ENCODE measurements at places on chromosomes 1 and 21. TPM values are rescaled to one million over a fixed set of nuclear protein-coding genes. Genes with fewer than 3 reads are reported as not detected.

CASZ1 gene
- total RNA-seq, result 56.3 TPM

HES4 gene
- 34.0 TPM for total RNA-seq

PEA15 gene
- total RNA-seq, result 280 TPM

CAMK1G gene
- not detected for total RNA-seq

AMY2A gene
- not detected for total RNA-seq

DNA sequence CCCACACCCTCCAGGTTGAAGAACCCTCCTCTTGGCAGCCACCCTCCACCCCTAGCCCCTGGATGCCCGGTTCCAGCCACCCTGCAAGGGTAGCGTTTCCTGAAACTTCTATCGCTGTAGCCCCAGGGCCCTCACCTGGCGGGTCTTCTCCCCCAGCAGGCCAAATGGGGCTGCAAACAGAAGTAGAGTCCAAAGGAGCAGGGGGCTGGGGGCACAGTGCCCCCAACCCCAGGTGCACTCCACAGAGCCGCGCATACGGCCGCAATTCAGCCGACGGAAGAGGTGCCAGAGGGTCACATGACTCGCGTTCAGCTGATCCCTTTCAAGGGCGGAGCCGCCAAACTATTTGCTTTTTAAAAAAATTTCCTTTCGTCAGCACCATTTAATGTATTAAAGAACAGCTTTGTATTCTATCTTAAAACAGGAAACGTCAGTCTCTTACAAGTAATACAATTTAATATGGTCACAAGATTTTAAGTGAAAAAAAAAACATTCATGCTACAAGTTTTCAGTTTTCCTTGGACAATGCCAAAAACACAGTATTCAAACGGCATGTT lies at the start of gene GLMP:
GLMP (minus strand) TSS at position 289 of the 557 bp plus-strand sequence; CDS start at position 255, 34 bp downstream.
- peak; percentile 65 for DNase-seq
- H3K4me3 ChIP-seq, result peak within 1 kb of the TSS; percentile 81
- peaks cover 31% of the 10 kb centered on the region for H3K4me1 ChIP-seq
- peak within 1 kb of the TSS; percentile 66 for H3K27ac ChIP-seq
- no peaks in the 10 kb centered on the region for H3K27me3 ChIP-seq
- H3K36me3 ChIP-seq, result no peaks in the 10 kb centered on the region

DNA sequence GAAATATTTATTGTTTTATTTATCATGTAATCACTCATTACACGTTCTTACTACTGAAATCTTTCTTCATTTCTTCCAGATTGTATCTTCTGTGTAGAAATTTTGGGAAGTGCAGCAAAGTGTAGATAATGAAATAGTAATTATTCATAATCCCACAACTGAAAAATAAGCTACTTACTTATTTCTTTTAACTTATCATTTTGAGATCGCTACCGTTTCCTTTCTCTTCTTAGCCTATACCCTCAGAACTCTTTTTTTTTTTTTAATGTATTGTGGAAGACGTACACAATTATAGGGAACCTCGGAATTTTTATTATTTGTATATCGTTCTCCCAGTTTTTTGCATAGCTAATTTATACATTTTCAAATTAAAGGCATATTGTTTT lies 518 bp upstream of the FH start:
- peak overlapping the region; percentile 94 for H3K27ac ChIP-seq
- peaks cover 35% of the 10 kb centered on the region for H3K4me1 ChIP-seq
- H3K27me3 ChIP-seq, result peaks cover 32% of the 10 kb centered on the region
- H3K36me3 ChIP-seq, result peaks cover 20% of the 10 kb centered on the region
- no peak for DNase-seq

GRCh38 chr1:243482141-243483022 lies 226.5 kb downstream of the SDCCAG8 start:
- no peaks in the 10 kb centered on the region for H3K27me3 ChIP-seq
- peaks cover 19% of the 10 kb centered on the region for H3K4me1 ChIP-seq
- H3K36me3 ChIP-seq, result no peaks in the 10 kb centered on the region
- no peak for DNase-seq

DNA sequence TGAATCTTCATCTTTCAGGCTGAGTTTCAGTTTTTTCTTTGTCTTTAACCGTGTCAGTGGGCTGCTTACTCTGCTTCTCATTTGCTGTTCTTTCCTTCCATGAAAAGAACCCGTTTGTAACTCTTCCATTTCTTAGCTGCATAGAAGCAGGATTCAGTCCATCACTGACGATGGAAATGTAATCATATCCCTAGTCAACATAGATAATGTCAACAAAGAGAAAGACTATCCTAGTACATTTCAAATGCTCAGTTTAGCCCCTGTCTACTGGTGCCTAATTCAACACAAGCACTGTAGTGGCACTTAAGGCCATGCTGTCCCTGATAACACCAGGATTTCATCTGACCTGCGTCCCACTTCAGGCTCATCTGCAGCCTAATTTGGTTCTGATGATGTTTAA lies 376 bp downstream of the GBP1 start:
- no peak for DNase-seq
- peak overlapping the region; percentile 71 for H3K4me3 ChIP-seq
- no peaks in the 10 kb centered on the region for H3K27me3 ChIP-seq

DNA sequence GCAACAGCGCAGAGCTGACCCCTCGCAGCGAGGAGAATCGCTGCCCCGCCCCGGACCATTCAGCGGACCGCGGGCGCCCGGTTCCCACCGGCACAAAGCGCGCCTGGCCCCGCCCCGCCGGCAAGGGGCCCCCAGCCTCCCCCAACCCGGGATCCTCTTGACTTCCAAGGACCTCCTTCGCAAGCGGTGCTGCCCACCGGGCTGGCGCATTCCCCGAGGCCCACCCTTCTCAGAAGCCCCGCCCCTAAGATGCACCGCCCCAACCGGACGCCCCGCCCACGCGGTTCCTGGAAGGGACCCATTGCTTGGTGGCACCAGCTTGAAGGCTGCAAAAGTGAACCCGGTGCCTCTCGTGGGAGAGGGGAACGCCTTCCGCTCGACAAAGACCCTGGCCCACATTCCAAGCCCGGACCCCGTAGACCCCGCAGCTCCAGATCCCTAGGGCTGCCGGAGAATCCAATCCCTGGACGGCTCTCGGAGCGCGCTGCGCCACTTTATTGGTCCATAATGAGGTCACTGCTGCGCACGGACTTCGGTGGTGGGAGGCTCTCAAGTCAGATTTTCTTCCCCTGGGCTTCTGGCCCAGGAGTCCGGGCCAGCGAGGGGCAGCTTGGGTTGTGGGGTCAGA lies 2.0 kb downstream of the HES3 start:
- peaks cover 96% of the 10 kb centered on the region for H3K27me3 ChIP-seq
- no peak overlapping the region for H3K27ac ChIP-seq
- no peak overlapping the region for H3K4me3 ChIP-seq
- DNase-seq, result no peak
- peaks cover 38% of the 10 kb centered on the region for H3K4me1 ChIP-seq

DNA sequence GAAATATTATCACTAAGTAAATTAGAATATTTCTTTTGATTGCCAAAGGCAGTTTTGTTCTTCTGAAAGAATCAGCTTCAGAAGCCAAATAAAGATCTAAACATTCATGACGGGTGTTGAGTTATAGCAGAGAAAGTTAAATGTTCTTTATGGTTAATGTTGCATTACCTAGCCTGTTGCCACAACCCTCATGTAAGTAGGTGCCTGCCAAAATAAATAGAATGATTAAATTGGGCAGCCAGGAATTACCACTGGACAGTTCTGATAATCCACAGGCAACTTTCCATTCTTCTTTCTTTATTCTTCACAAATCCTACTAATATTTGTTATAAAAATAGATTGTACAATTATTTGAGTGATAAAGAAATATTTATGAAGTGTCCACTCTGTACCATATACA lies 217.9 kb upstream of the NRIP1 start:
- no peaks in the 10 kb centered on the region for H3K4me1 ChIP-seq
- H3K4me3 ChIP-seq, result no peak overlapping the region
- H3K36me3 ChIP-seq, result no peaks in the 10 kb centered on the region
- no peaks in the 10 kb centered on the region for H3K27me3 ChIP-seq
- no peak overlapping the region for H3K27ac ChIP-seq

DNA sequence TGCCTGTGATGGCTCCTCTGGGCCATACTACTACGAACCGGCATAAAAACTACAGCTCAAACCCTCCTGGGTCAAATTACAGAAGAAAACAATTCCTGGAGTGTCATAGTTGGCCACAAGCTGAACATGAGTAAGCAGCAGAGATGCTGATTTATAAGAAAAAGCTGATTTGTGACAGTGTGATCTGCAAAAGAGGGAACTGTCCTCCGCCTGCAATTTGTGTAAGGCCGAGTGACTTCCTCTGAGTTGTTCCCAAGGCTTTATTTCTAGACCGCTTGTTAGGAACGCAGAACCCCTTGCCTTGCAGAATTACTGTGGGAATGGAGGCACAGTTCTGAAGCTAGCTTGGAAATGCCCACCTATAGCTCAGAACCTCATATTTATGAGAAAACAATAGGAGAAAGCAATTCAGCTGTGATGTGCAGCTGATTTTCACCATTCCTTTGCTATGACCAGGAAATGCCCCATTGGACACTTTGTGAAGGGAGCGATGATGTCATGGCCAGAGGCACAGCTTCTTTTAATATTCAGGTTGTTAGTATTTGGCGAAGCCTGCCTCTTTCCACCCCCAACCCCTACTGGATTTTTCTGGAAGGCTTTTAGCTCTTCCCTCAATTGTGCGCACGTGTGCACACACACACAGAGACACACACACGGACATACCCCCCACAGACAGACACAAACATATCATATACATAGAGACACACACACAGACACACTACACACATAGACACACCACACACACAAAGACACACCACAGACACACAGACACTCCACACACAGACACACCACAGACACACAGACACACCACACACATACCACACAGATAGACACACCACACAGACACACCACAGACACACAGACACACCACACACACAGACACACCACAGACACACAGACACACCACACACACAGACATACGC lies 47.6 kb downstream of the IER5 start:
- H3K4me1 ChIP-seq, result peaks cover 56% of the 10 kb centered on the region
- no peaks in the 10 kb centered on the region for H3K27me3 ChIP-seq
- peak overlapping the region; percentile 61 for H3K27ac ChIP-seq
- DNase-seq, result no peak
- H3K4me3 ChIP-seq, result no peak overlapping the region

DNA sequence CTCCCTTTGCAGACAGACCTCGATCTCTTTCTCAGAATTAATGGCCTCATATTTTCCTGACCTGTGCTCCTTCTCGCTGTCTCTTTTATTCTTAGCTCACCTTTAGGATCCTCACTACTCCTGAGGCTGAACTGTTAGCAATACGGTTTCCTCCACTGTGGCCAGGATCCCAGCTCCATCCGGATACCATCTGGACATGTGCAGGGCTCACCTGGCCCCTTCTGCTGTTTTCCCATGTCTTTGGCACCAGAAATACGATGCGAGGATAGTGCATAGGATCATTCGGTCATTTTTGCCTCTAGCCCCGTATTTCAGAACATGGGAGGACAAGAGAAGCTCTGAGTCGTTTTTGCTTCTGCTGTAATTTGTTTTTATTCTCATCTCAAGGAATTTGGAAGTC lies 108.5 kb upstream of the KIF26B start:
- no peak for DNase-seq
- no peak overlapping the region for H3K4me3 ChIP-seq
- H3K27ac ChIP-seq, result no peak overlapping the region
- H3K4me1 ChIP-seq, result peaks cover 43% of the 10 kb centered on the region

DNA sequence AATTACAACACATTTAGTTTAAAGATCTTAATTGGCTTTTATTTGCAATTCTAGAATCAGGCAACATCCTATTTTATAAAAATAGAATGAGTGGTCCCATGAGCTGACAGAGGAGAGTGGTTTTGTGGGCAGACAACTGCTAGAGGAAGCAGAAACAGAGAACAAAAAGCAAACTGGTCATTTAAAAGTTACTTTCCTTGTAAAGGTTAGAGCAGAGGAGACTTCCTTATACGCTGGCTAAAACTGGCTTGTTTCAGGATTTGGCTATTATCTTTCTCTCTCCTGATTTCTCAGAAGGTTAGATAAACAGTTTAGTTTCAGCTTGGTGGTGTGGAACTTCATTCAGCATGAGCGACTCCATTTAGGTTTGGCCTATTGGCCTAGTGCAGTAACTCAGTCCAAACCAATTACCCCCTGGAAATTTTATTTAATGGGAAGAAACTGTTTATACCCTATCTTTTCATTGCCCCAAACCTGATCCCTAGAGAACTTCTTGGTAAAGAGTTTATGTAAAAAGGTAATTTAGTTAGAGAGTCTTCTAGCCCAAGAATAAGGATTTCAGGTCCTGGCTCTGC lies 32.2 kb upstream of the IL20 start:
- no peak overlapping the region for H3K4me3 ChIP-seq
- peaks cover 58% of the 10 kb centered on the region for H3K27me3 ChIP-seq
- H3K27ac ChIP-seq, result no peak overlapping the region
- DNase-seq, result no peak
- no peaks in the 10 kb centered on the region for H3K36me3 ChIP-seq

All from left ventricle myocardium inferior (tissue), 1 donor.